Hematopoietic multipotent progenitor cell treated with erythropoietin and hydrocortisone succinate and interleukin-3 and kit ligand, for 6 days (in vitro differentiated cells): ENCODE measurements at places on chromosomes 5 and 9.

DNA sequence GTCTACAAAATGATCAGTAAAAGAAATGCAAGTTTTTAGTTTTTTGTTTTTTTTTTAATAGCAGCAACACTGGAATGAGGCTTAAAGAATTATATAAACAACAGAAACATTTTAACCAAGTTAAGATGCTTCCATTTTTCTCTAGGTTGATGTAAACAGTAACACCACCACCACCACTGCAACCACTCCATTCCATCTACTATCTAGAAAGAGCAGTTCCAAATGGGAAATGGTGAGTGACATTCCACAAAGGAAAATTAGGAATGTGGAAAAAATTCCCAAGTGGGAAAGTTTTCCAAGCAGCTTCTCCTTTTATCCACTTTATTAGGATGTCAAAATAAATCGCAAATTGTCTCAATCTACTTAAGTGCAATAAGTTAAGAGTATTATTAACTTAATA is 32.6 kb downstream of the SLC38A9 start:
- no peak for DNase-seq

DNA sequence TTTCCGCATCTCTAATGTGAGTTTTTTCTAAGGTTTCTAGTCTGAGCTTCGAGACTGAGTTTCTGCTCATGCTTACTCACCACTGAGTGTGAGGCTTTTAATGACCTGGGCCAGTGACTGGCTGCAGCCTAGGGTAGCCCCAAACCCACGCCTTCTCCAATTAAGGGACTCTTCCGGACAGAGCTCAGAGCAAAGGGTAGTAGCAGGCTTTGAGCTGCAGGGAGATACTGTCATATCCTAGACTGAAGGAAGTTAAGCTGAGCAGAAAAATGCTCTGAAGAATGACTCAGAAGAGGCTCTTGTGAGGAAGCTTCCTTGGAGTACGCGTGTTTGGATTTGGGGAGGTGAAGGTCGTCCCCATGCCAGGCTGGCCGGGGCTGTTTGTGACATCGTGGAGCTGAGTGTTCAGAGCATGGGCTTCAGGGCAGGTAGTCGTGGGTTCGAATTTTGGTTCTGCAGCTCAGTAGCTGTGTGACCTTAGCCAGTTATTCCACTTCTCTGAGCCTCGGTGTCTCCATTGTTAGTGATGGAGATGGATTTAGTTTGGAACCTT is 3.5 kb downstream of the USP20 start:
- DNase-seq, result no peak

GRCh38 chr9:121498150-121498486 is 1.5 kb downstream of the GGTA1 start:
- peak; percentile 91 for DNase-seq

DNA sequence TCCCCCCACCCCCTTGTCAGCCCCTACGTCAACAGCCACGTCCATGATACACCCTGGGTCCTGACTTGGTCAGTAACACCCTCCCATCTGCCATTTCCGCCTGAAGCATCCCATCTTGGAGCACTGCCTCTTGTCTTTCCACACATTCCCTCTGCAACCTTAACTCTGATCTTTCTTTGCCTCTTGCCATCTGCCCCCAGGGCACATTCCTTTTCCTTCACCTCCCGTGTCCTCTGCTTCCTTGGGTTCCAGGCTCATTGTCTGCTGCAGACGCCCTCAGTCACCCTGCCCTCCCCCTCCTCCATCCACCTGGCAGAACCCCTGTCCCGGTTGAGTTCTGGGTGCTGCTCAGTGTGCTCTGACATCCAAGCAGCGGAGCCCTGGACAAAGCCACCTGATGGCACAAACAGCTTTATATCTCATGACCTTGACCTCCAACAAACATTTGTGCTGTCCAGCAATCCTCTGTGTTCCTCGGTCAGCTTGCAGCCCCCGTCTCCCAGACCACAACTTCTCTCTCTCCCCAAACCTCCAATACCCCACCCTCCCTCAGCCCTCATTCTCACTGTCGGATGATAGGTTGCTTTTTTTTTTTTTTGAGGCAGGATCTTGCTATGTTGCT is 97.7 kb upstream of the IER5L start:
- DNase-seq, result no peak

DNA sequence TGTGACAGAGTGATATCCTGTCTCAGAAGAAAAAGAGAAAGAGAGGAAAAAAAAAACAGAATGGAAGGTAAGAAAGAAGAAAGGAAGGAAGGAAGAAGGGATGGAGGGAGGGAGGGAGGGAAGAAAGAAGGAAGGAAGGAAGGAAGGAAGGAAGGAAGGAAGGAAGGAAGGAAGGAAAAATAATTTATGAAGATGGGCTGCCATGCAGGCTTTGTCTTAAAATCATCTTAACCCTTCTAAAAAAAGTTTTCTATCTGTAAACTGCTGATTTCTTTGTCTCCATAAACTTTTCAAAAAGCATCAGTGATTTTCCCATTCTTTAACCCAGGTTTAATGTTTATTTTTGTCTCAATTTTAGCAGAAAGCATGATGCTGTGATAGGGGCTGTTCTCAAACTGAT is 1154.1 kb upstream of the CDH6 start:
- DNase-seq, result no peak

DNA sequence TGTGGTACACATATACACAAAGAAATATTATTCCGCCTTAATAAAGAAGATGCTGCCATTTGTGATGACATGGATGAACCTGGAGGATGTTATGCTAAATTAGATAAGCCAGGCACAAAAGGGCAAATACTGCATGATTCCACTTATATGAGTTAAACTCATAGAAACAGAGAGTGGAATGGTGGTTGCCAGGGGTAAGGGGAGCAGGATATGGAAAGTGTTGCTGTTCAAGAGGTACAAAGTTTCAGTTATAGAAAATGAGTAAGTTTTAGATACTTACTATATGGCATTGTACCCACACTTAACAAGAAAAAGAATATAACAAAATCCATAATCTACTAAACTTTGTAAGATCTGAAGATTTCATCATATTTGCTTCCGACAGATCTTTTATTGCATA is 252.2 kb downstream of the SYK start:
- no peak for DNase-seq

- no peak for DNase-seq
Observed at GRCh38 chr9:31790720-31791119, 593.7 kb upstream of the ACO1 start.

GRCh38 chr5:57494104-57495098 is 11.8 kb upstream of the ACTBL2 start:
- DNase-seq, result peak; percentile 97

DNA sequence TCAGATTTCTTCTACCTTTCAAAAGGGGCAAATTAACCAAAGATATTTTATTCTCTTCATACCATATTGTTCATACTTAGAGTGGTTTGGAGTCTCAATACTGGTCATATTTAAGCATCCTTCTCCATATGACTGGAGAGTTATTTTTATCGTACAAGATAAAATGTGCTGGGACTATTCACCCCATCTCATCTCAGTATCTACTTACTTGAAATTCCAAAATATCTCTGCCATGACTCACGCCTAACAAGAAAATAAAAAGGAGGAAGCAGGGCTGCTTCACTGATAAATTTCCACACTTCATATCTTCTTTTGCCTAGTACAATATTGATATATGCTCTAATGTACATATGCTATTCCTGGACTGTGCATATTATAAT is 277.9 kb upstream of the CDH9 start:
- no peak for DNase-seq

DNA sequence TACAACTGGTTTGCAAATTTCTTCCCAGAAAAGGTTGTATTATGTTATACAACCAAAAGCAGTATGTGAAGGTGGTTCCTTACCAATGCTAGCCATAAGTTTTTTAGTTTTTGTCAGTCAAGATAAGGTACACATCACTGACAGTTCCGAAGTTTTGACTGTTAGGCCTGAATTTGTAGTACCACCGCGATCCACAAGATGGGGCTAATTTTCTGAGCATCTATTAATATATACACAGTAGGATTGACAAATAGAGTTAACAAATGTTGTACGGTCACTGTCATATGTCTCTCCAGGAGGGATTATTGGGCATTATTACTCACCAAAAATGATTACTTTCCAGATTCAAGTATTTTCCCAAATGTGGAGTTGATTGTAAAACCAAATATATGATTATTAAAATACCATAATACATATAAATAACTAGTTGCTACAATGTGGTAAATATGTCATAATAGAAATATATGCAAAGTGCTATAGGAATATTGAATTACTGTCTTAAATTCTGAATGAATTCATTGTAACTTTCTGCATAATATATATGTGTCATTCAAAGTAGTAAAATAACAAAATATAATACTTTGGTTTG is 28.4 kb upstream of the LRRC19 start:
- DNase-seq, result peak; percentile 77

DNA sequence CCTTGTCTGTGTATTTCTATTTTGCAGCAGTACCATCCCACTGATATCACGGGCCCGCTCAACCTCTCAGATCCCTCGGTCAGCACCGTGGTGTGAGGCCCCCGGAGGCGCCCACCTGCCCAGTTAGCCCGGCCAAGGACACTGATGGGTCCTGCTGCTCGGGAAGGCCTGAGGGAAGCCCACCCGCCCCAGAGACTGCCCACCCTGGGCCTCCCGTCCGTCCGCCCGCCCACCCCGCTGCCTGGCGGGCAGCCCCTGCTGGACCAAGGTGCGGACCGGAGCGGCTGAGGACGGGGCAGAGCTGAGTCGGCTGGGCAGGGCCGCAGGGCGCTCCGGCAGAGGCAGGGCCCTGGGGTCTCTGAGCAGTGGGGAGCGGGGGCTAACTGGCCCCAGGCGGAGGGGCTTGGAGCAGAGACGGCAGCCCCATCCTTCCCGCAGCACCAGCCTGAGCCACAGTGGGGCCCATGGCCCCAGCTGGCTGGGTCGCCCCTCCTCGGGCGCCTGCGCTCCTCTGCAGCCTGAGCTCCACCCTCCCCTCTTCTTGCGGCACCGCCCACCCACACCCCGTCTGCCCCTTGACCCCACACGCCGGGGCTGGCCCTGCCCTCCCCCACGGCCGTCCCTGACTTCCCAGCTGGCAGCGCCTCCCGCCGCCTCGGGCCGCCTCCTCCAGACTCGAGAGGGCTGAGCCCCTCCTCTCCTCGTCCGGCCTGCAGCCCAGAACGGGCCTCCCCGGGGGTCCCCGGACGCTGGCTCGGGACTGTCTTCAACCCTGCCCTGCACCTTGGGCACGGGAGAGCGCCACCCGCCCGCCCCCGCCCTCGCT is 1.9 kb downstream of the LRRC26 start:
- DNase-seq, result peak; percentile 50

DNA sequence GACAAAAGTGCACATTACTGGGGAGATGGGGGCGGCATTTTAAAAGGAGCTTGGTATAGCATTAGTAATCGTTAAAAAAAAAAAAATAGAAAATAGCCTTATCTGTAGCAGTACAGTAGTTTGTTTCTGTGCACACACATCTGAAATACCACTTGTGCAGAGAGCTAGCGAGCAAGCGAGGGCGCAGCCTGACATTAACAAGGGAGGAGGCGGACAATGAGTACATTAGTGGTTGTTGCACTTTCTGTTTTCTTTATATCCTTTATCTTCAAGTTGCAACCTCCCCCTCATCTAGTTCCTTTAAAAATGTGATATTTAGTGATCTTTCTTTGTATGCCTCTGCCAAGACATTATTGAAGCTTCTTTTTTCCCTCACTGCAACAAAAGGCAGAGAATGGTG is 880 bp upstream of the PTPDC1 start:
- peak; percentile 68 for DNase-seq

- no peak for DNase-seq
Observed at GRCh38 chr9:111069183-111069582, 30.9 kb upstream of the LPAR1 start.

DNA sequence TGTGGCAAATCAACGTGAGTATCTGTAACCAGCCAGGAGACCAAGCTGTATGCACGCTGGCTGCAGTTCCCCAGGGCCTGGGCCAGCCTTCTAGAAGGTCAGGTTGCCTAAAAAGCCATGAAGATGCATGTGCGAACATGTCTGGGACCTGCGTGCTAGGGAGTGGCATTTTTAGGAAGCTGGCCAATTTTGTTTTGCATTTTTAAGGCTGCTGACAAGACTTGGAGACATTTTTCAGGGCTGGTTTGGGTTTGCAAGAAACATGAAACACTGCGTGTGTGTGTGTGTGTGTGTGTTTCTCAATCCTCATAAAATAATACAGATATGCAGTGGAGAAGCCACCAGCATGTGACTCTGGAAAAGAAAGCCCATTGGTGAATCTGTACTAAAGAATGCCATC is 5.1 kb downstream of the TGFBI start:
- no peak for DNase-seq

DNA sequence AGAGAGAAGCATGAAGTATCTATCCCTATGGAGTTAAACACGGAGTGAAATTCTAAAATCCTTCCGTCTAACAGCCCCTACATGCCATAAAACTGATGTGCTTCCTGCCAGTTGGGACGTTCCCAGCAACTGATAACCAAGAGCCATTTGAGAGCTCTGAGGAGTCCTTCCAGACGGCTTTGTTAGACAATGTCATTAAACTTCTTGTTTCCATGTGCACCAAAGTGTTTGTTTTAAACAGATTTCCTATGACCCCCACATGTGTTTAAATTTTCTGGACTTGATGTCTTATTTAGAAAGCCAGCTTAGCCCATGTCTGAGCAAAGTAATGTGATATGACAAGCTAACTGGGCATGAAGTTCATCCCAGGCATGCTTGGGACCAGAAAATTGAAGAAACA is 57.2 kb upstream of the LPAR1 start:
- no peak for DNase-seq

- DNase-seq, result no peak
Observed at GRCh38 chr9:114448706-114449105, 56.6 kb downstream of the WHRN start.

DNA sequence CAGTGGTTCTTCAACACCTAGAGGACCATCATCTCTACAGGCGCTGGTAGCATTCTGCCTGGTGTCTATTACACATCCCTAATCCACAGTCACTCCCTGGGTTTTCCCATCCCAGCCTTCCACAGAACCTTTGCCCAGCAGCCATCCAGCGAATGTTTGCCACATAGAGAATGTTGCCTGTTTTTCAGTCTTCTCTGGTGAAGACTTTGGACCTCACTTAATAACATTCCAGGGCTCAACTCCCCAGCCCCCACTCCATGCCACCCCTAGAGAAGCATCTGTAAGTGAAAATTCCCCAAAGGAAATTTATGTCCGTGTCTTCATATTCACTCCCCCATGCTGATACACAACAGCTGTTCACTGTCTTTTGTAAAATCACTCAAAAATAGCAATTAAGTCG is 249.6 kb downstream of the AOPEP start:
- DNase-seq, result no peak

- DNase-seq, result no peak
Observed at GRCh38 chr9:1743121-1743960, 271.8 kb upstream of the SMARCA2 start.

DNA sequence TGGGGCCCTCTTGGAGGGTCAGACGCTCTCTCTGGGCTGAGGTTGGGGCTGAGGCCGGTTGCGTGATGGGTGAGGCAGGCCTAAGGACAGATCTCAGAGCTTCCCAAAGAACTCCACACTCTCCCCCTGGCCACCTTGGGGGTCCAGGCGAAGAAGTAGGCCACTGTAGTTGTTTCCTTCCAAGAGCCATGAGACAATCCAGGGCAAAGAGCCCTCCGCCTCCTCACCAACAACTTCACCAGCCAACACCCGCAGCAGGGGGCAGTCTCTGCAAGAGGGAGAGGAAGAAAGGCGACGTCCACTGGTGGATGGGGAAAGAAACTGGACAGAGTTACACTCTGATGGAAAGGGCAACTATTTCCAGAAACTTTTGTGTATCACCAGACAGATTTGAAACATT is 10.7 kb downstream of the SLC35A4 start:
- DNase-seq, result peak; percentile 61
